ENCODE measurements at places on chromosomes 13 and 19.

GRCh38 chr13:112012705-112013085 is 54.3 kb upstream of the SOX1 start:
- DNase-seq, result no peak

GRCh38 chr19:22945560-22945959 is 57.4 kb downstream of the ZNF728 start:
- DNase-seq, result no peak

DNA sequence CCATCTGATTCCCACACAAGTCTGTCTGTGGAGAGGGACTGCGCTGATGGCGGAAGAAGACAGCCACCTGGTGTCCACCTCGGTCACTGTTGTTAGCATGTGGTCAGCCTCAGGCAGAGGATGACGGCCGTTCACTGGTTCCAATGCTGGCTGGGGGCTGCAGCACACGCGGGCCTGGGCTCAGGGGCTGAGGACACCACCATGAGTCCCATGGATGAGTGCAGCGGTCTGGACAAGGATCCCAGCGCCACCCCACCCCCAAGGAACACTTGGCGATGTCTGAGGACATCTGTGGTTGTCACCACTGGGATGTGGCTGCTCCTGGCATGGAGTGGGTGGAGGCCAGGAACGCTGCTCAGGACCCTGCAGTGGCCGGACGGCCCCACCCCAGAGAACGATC is 10.9 kb downstream of the DPP9 start:
- no peak for DNase-seq

- no peak for DNase-seq
Observed at GRCh38 chr13:103883164-103883563, 816.9 kb upstream of the SLC10A2 start.

DNA sequence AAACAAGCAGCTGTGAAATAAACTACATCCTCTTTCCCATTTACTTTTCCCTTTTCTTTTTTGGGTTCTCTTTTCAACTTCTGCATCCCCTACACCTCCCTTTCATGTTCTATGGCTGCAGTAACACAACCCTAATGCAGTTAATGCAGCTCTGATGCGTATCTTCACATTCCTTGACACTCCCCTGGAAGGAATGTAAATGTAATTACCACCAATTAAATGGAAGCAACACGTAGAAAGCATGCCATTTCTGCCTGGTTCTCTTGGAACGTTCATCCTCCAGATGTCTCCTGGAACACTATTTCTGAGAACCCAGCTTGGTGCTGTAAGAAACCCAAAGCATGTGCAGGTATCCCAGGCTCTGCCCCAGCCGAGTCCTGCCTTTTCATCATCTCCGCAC is 166.8 kb upstream of the FREM2 start:
- DNase-seq, result no peak

GRCh38 chr13:49357694-49358093 is 86.2 kb downstream of the CAB39L start:
- DNase-seq, result no peak

- no peak for DNase-seq
Observed at GRCh38 chr13:106373989-106374572, 161.4 kb downstream of the EFNB2 start.

- DNase-seq, result no peak
Observed at GRCh38 chr19:11390359-11390758, 6.2 kb upstream of the EPOR start.

- DNase-seq, result no peak
Observed at GRCh38 chr13:93226623-93227279, at the start of gene GPC6. TSS of gene GPC6 (plus strand) at chr13:93226807.

DNA sequence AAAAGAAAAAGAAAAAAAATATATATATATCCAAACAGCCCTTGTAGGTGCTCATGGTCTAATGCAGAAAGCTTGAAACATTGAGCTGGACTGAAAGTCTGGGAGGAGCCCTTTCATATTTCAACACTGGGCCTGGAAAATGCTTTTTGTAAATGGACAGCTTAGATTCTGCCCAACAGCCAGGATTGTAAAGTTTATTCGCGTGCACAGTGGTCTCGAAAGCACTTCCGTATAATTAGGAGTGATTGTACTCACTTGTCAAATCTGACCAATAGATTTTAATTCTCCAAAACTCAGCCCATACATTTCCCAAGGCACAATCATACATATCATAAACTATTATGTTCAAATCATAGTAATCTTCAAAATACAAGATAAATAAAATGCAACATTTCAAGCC is 260.1 kb downstream of the COL4A1 start:
- DNase-seq, result no peak

- no peak for DNase-seq
Observed at GRCh38 chr13:41137241-41137640, 4.6 kb upstream of the KBTBD6 start.

DNA sequence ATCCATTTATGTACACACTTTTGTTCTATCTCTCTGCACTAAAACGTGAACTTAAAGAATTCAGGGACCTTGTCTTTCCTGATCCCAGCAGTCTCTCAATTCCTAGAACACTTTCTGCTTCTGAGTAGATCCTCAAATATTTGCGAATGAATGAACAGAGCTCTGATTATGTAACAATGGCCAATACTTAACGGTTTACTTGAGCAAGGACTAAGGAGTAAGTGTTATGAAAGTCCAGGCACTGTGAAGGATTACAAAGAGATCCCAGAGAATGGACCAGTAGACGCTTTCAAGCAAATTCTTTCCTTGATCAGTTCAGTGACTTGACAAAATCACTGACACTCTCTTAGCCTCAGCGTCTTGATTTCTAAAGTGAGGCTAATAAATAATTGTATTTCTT is 514.5 kb upstream of the KLHL1 start:
- DNase-seq, result no peak

DNA sequence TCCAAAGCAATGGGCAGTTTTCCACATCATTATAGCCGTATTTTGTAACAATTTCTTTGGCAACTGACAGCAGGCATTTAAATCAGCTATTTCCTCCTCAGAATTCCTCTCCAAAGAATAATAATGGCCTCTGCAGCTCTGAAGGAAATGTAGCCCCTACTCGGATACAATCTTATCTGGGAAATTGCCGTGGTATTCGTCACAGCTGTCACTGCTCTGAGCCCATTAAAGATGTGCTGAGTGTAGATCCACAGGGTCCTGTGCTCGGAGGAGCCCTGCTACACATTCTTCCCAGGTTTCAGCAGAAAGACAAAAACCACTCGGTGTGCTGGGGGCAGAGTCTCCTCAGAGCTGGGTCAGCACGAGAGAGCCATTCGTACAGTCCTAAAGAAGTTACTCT is 33.1 kb downstream of the MZT1 start:
- no peak for DNase-seq
